ENCODE measurements at places on chromosomes 11 and 22.

- DNase-seq, result no peak
Observed at GRCh38 chr11:27194976-27195375, 154.4 kb downstream of the BBOX1 start.

DNA sequence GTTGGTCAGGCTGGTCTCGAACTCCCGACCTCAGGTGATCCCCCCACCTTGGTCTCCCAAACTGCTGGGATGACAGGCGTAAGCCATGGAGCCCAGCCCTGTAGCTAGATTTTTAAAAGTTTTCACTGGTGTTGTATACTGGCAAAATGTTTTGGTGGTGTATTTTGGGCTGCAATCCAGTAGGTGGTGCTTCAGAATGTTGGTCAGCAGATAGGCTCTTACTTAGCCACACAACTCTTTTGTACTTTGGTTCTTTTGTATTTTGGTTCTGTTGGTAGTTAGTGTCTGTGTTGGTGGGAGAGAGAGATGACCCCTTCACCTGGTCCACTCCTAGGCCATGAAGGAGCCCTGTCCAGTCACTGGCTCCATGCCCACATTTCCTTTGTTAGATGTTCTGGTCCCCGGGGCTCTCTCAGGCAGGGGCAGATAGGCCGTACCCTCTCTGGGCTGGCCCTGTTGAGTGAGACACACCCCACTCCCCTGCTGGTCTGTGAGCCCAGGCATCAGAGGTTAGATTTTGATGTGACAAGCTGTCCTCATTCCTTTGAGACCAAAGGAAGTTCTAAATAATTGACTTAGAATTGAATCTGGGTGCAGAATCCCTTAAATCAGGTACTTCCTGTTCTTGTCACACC lies 123.8 kb downstream of the DDX10 start:
- DNase-seq, result no peak

DNA sequence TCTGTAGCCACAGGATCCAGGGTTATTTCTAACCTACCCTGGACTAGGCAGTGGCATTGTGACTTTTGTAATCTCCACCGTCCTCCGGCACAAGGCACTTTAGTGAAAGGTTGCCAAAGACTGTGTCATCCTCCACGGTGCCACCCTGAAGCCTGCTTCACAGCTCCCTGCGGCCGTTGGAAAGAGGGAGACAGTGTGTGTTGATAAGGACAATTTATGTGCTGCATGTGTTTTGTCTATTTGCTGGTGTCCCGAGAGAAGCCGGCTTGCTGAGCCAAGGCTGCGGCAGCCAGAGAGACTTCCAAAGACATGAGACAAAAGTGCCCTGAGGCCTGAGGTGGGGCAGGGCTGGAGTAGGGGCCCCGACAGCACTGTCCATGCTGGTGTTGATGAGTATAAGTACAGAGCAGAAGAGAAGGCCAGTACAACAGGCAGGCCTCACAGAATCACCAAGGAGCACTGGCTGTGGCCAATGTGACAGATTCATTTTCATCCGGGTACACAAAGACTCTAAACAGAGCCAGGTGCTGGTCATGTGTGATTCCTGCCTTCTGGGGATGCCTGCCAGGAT lies 40.9 kb downstream of the GALNT18 start:
- DNase-seq, result no peak

GRCh38 chr11:43242401-43242800 lies 69.4 kb upstream of the API5 start:
- DNase-seq, result no peak
